ENCODE measurements at places on chromosomes 7 and 10. TPM values are rescaled to one million over a fixed set of nuclear protein-coding genes. Genes with fewer than 3 reads are reported as not detected.

The SPAM1 gene
- not detected for total RNA-seq

The WNT8B gene
- not detected for total RNA-seq

The C1GALT1 gene
- 33.7 TPM for total RNA-seq

The NRAP gene
- 0.12 TPM for total RNA-seq

The TRPV5 gene
- not detected for total RNA-seq

The FGFBP3 gene
- 0.56 TPM for total RNA-seq

All from esophagus mucosa (tissue), 1 donor.